Brain microvascular endothelial cell (primary cell): ENCODE measurements at places on chromosomes 3 and 15.

DNA sequence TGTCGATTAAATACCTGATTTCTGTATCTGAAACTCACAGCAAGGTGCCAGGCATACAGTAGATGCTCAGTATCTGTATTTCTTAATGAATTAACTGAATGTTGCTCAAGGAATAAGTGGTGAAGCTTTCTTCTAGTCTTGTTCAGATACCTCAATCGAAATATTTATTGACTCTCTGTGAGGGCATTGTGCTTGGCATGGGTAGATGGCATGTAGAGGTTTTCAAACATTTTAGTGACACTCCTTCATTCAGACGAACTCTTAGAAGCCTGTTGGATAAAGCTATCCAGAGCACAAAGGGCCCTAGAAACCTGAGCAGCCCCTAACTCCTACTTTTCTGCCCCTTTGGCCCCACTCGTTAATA lies 369 bp upstream of the SNX1 start:
- DNase-seq, result no peak

DNA sequence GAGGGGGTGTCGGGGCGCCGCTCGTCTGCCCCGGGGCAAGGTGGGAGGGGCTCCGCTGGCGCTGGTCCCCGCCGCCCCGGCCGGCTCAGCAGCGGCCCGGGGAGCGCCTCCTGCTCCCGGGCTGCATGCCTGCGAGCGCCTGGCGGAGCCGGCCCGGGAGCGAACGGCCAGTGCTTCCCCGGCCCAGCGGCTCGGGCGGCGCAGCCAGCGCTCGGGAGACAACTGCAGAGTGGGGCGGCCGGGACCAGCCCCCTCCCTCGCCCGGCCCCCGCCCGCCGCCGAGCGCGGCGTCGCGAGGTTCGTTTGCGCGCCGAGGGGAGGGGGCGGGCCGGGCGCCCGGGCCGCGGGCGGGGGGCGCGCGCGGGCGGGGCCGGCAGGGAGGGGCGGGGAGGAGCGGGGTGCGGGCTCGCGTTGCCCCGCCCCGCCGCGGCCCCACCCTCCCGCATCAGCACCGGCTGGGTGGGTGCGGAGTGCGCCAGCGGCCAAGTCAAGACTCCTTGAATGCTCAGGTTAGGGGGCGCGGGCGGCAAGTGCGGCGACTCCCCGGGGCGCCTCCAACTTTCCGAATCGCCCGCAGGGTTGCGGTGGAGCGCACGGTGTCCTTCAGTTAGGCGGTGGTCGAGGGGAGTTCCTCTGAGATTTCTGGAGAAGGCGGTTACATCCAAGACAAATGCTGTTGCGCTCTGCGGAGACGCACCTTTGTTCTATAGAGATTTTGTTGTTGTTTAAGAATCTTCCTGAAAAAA lies at the start of gene RGMA:
TSS of gene RGMA (minus strand) at position 231 of the 746 bp plus-strand sequence. CDS start 279 bp downstream, outside the sequence.
- DNase-seq, result no peak

GRCh38 chr3:126818400-126819095 lies 114.5 kb downstream of the CHCHD6 start:
- no peak for DNase-seq

- DNase-seq, result no peak
These were observed 77.7 kb upstream of the ACAN start for GRCh38 chr15:88725305-88726210.

DNA sequence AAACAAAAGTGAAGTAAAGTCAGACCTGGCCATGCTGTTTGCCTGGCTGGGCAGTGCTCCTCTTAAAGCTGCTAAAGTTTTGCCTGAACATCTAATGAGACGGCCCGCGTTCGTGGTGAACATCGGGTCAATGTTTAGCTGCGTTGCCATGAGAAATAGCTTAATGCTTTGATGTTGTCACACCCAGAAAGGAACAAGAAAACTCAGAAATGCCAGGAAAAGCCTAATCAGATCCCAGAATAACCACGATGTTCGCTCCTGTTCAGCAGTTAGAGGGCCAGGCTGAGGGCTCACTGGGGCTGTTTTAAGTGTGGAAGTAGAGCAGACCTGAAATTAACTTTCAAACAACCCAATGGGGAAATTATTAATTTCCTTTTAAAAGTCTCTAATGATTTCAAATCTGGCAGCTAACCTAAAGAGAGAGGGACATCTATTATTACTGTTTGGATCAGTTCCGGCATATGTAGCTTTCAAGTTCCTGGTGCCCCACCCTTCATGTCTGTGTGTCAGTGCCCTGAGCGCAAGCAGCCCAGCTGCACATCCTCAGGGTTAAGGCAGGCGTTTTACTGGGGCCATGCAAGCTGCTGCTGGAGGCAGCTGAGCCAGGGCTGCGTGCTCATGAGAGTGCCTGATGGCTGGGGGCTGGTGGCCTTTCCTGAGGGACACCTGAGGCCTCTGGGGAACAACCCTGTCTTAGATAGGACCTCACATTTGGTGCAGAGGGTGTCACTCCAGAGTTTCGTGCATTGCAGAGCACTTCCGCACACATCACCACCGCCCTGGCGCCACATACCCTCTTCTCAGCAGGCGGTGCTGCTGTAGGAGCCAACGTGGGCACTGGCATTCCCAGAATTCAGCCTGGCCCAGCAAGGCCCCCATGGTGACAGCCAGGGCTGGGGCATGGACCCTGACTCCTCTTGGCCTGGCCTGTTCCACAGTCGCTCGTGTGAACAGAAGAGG lies 76.6 kb downstream of the LRRK1 start:
- no peak for DNase-seq

DNA sequence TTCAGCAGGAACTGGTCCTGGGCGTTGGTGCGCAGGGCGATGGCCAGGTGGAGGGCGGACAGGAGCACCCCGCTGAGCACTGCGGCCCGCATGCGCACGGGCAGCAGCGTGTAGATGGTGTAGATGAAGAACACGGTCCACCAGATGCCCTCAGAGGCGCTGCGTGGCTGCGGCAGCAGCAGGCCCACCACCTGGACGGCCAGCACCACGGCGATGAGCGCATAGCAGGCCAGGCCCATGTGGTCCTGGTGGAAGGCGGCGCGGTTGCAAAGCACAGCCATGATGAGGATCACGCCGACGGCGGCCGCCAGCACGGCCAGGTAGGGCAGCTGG lies 1.5 kb downstream of the ADCY5 start:
- DNase-seq, result no peak
